ENCODE measurements at places on chromosomes 13 and 19.
A peak's percentile ranks its signal among the peaks of the same experiment; 100 is the strongest.

DNA sequence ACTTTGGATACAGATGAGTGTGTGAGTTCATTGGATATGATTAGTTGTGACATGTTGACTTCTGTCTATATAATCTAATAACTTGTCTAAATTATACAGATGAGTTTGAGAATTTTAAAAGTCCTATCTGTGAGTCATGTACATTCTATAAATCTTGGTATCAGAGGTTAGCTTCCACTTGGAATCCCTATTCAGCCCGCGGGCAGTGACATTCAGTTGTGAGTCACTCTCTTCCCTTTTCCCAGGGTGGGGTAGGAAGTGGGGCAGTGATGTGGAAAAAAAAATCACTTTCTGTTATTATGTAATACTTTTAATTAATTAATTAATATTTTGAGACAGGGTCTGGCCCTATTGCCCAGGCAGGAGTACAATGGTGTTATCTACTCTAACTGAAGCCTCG is 33.0 kb upstream of the ZNF808 start:
- DNase-seq, result no peak

GRCh38 chr13:39528661-39528980 is 74.4 kb downstream of the LHFPL6 start:
- DNase-seq, result no peak

DNA sequence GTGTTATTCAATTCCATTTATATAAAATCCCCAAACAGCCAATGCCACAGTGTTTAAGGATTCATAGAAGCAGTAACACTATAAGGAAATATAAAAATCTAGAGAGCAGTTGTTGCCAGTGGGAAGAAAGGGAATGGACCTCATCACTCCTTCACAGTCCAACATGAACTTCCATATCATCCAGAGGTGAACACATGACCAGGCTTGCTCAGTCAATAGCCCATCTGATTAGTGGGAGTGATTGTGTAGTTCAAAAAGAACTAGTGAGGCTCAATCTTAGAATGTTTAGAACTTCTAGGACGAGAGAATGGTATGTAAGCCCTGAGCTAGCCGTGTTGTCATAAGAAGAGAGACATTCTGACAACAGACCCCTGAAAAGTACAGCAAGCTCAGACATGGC is 314.1 kb downstream of the LIG4 start:
- DNase-seq, result no peak

GRCh38 chr19:22919946-22920345 is 83.0 kb downstream of the ZNF728 start:
- DNase-seq, result no peak

DNA sequence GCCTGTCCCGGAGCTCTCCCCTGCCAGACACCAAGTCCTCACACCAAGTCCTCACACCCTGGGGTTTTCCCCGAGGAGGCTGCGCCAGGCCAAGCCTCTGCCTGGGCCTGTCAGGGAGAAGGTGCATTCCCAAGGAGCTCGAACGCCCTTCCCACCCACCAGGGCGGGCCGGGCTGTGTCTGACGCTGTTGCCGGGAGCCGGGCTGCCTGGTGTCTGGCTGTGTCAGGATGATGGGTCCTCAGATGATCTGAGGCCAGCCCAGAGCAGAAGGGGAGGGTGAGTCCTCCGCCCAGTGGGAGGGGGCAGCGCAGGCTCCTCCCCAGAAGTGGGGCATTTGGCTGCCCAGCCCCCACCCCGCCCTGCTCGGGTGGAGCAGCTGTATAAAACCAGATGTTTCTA is 2.3 kb upstream of the HAS1 start:
- no peak for DNase-seq

DNA sequence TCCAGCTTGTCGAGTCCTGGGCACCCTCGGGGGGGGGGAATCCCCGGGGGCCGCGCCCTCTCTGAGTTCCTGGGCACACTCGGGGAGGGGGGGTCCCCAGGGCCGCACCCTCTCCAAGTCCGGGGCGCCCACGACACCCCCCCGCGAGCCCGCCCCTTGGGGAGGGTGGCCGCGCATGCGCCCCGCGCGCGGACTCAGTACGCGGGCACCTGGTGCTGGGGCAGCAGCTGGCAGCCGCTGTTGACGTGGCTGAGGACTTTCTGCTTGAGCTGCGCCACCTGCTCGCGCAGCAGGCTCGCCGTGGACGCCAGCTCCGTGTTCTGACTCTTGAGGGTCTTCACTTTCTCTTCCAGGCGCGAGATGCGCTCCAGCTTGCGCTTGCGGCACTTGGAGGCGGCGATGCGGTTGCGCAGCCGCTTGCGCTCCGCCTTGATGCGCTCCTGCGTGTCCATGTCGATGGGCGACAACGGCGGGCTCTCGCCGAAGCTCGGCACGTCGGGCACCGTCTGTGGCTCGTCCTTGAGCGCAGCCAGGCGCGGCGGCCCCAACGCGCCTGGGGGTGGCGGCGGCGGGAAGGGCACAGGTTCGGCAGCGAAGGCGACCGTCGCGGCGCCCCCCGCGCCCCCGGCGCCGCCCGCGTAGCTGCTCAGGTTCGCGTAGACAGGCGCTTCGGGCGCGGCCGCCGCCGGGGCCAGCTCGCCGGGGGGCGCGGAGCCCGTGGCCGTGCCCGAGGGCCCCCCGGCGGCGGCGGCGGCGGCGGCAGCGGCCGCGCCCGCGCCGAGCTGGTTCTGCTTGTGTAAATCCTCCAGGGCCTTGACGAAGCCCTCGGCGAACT is 958 bp downstream of the JUND start:
- DNase-seq, result peak; percentile 78

GRCh38 chr19:46205183-46205984 is 24.2 kb upstream of the IGFL1 start:
- no peak for DNase-seq

DNA sequence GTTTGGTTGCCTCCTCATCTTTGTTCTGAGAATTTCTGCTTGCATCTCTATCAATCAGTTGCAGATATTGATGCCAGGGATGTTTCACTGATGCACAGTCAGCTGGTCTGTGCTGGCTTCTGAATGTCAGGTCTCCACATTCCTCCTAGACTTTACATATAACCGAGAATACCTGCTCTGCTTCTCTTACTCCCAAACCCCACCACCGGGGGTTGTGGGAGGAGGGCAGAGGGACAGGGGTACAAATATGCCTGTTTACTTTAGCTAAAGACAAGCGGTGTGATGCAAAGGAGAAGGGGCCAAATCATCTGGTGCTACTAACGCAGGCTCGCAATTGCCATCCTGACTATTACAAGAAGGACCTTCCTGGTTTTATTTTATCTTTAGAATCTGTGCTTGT is 17.4 kb upstream of the KLHL1 start:
- no peak for DNase-seq

DNA sequence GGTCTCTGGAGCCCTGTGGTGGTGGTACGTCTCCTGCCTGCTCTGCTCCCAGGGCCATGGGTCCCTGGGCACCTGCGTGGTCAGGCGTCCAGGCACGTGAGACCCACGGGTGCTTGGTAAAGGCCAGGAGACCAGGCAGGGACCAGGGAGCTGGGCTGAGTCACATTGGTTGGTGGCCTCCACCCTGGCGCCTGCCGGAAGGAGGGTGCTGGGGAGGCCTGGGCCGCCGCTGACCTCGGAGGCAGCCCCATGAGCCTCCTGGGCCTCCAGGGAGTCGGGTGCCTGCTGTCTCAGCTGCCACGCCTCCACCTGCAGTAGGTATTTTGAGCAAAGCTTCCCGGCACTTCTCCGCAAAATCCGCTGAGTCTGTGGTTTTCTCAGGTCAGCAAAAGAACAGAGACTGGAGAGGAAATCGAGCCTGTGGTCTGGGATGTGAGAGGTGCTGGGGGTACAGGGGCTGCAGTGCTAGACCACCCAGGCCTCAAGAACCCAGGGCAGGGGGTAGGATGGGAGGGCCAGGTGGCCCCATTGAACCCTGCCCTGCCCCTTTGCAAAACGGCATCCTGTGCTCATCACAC is 3.6 kb upstream of the PLK5 start:
- DNase-seq, result no peak

DNA sequence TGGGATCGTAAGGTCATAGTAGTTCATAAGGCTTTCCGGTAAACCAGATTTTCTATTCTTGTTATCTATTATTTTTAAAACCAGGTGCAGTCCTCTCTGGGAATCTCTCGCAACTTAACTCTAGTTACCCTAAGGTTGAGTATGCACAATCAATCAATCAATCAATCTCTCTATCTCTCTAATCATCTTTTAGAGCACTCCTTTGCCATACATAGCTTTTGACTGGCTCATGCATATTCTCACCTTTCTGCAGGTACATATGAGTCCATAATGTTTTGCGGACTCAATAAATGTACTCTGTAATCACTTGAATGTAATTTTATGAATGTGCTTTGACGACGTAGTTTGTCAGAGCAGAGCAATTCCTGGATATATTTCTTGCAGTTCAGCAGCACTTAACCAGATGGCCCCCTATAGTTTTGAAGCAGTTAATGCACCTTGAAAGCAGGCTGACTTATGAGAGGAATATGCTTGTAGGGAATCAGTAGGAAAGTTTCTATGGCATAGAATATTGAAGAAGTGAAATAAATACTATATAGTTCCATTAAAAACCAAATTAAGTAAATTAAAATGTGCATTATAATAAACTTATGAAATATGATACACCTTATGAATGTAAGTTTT is 524.7 kb downstream of the GPC5 start:
- no peak for DNase-seq

GRCh38 chr13:97257800-97258799 is 36.0 kb downstream of the MBNL2 start:
- no peak for DNase-seq

GRCh38 chr13:98174307-98174706 is 2.8 kb downstream of the RNF113B start:
- DNase-seq, result no peak

DNA sequence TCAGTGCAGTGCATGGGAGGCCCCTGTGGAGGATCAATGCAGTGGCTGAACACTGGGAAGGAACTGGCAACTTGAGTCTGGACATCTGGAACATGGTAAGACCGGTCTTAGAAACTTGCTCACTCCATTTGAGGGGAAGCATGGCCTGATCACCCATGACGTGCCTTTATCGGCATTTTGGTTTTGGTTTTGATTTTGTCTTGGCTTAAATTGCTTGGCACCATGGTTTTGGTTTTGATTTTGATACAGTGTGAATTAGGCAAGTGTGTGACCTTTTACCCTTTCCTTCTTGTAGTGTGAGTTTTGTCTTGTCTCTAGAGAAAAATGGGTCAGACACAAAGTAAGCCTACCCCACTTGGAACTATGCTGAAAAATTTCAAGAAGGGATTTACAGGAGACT is 77.3 kb downstream of the ZNF486 start:
- no peak for DNase-seq

- no peak for DNase-seq
Measured at GRCh38 chr19:40309666-40310065, 24.5 kb upstream of the AKT2 start.

DNA sequence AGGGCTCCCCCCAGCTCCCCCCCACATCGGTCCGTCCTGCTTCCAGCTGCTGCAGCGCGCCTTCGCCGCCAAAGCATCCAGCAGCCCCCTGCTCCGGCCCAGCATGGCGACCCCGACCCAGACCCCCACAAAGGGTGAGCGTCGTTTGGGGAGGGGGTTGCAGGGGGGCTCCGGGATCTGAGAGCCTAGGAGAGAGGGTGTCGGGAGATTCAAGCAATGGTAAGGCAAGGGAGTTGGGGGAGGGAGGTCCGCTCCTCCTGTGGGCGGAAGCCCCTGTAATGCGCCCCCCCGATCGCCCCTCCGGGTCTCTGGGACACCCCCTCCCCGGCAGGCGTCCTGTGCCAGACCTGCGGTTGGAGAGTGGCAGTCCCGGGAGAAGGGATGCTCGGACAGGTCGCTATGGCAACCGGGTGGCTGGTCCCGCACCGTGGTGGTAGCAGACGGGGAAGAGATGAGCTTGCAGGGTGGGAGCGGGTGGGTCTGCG is at the start of gene FXYD7:
Gene FXYD7 (plus strand): TSS at position 25 of the 485 bp plus-strand sequence. CDS start 79 bp downstream, at position 104.
- no peak for DNase-seq

DNA sequence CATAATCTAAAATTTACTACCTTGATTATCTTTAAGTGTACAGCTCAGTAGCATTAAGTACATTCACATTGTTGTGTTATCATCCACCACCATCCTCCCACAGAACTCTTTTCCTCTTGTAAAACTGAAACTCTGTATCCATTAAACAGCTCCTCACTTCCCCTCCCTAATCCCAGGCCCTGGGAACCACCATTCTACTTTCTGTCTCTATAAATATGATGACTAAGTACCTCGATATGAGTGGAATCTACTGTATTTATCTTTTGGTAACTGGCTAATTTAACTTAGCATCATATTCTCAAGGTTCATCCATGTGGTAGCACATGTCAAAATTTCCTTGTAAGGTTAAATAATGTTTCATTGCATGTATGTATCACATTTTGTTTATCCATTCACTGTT is 49.0 kb upstream of the POMP start:
- DNase-seq, result no peak

- no peak for DNase-seq
Measured at GRCh38 chr13:112061367-112062061, 5.4 kb upstream of the SOX1 start.

GRCh38 chr13:23778879-23779278 is 110.3 kb downstream of the MIPEP start:
- DNase-seq, result no peak

- DNase-seq, result no peak
Measured at GRCh38 chr13:95494082-95494681, 58.3 kb upstream of the CLDN10 start.

GRCh38 chr13:90627813-90628212 is 719.7 kb upstream of the MIR17HG start:
- no peak for DNase-seq

DNA sequence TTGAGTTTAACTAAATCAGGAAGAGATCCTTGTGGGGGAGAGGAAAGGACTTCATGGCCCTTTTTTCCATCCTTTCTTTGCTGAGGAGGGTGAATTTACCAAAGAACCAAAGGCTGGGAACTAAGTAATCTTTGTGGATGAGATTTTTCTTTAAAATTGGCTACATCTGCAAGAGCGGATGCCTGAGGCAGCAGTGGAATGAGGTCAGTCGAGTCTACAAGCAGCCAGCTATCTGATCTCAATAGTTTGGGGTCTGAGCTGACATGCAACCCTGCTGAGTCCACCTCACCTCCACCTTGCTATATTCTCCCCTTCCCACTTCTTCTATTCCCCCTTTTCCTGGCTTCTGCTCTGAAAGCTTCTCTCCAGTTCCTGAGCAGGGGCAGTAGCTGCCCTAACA is 3.6 kb upstream of the DNAJC15 start:
- DNase-seq, result no peak

DNA sequence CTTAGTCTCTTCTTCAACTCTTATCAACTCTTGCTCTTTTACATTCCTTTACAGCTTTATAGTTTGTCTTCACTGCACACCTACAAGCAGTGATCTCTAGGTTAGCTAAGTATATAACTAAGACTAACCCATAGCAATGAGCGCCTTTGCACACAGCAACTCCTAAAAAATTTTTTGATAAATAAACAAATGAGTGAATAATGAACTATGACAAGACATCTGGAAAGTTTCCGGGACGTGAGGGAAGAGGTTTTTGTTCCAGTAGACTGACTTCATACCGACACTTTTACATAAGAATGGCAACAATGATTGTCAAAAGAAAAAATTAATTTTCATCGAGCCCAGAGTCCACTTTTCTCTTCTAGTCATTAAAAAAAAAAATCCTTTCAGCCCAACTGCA is 98.3 kb downstream of the ELF1 start:
- DNase-seq, result no peak

GRCh38 chr19:47269596-47269995 is 5.1 kb upstream of the INAFM1 start:
- no peak for DNase-seq

GRCh38 chr19:54096617-54097106 is 3.9 kb downstream of the OSCAR start:
- DNase-seq, result peak; percentile 30

- DNase-seq, result no peak
Measured at GRCh38 chr13:44260336-44260735, 113.3 kb upstream of the SERP2 start.

Data from stimulated activated naive CD4-positive, alpha-beta T cell (primary cell).